ENCODE measurements at places on chromosomes 5 and 9.
A peak's percentile ranks its signal among the peaks of the same experiment; 100 is the strongest.

DNA sequence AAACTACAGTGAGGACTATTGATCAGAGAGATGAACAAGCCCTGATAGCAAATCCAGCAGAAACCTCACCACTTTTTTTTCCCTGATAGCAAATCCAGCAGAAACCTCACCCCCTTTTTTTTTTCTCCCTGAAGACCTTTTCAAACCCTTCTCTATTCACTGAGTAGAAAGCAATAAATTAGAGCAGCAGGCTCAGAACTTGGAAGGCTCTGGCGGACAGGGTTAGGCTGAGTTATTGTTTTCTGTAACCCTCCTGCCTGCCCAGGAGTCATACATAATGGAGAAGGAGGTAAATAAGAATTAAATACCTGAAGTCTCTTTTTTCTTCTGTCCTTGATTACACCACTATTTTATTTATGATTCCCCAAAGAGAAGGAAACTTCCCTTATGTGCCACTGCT lies 136.3 kb upstream of the SNX2 start:
- DNase-seq = no peak

DNA sequence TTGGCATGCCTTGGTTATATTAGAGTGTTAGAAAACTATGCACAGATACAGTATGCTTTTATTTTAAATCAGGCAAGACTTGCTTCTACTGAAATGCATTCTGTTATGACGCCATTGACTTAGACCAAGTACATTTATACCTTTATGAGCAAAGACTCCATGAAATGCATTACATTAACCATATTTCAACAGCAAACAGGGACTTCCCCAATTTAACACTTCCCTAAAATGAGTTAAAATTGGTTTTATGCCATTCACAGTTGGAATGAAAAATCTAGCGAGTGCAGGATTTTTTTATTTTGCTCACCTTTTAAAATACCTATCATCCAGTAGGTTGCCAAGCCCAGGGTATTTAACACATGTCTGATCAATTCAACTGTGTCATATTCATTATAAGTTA lies 272.1 kb upstream of the IZUMO3 start:
- no peak for DNase-seq

DNA sequence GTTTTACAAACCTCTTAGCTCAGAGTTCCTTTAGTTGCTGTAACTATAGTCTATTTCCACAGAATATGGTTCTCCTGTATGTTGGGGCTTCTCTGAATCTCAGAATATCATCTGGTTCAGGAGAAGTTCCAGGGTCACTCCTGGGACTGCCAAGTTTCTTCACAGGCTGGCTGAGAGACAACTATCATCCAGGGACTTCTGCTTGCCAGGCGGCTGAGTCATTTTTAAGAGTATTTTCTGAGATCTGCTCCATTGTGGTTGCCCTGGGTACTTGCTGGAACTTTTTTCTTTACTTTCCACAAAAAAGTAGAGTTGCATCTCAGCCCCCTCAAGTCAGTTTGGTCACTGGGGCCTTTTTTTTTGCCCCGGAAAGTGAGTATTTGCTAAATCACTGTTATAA lies 566.5 kb downstream of the LRRC70 start:
- DNase-seq = no peak

- no peak for DNase-seq
These were observed 397.6 kb downstream of the SPOCK1 start for GRCh38 chr5:137101544-137101943.

DNA sequence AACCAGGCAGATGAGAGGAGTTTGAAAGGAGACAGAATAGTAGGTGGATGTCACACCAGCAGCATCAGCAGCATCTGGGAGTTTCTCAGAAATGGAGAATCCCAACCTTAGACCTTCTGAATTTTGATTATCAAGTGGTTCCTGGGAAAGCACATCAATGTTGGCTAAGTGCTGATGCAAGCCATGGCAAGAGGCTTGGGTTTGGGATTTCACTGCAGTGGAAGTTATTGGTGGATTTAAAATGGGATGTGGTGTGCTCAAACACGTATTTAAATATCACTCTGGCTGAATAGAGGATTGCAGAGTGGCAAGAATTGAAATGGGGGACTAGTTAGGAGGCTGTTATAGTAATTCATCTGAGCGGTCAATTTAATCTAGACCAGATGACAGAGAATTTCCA lies 387.8 kb upstream of the WWC1 start:
- DNase-seq = no peak

- no peak for DNase-seq
These were observed 39.0 kb downstream of the DDX31 start for GRCh38 chr9:132630811-132631210.

GRCh38 chr5:170302653-170303501 lies 5.3 kb upstream of the LCP2 start:
- DNase-seq = peak; percentile 40

GRCh38 chr9:74573640-74574191 lies 76.6 kb downstream of the RORB start:
- DNase-seq = no peak

- no peak for DNase-seq
These were observed 16.2 kb downstream of the ROPN1L start for GRCh38 chr5:10457682-10458574.

GRCh38 chr9:15522130-15522755 lies 11.5 kb upstream of the PSIP1 start:
- no peak for DNase-seq

DNA sequence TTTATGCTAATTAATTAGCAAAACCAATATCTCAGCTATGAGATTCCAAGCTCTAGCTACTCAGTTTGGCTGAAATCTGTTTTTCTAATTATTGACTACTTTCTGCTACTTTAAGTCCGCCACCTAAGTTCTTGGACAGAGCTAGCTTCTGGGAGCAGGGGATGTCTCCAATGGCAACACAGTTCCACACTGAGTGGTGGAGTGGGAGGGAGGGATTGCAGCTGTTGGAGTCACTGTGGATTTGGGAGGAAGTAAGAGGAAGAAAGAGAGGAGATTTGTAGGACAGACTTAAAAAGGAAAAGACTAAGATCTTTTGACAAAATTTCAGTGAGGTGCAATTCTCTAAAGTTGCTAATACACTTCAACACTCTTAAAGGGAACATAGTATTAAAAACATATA lies 450.8 kb downstream of the NFIB start:
- DNase-seq = no peak

GRCh38 chr5:114361724-114362196 lies at the start of gene KCNN2:
Gene KCNN2 (plus strand): TSS chr5:114362070. CDS start chr5:114362140, 70 bp downstream.
- DNase-seq = peak; percentile 11

- no peak for DNase-seq
These were observed 2.9 kb upstream of the LURAP1L start for GRCh38 chr9:12771891-12772290.

GRCh38 chr9:347667-348292 lies 133.1 kb downstream of the DOCK8 start:
- DNase-seq = no peak

- no peak for DNase-seq
These were observed 59.1 kb upstream of the FBXW11 start for GRCh38 chr5:172065431-172066065.

DNA sequence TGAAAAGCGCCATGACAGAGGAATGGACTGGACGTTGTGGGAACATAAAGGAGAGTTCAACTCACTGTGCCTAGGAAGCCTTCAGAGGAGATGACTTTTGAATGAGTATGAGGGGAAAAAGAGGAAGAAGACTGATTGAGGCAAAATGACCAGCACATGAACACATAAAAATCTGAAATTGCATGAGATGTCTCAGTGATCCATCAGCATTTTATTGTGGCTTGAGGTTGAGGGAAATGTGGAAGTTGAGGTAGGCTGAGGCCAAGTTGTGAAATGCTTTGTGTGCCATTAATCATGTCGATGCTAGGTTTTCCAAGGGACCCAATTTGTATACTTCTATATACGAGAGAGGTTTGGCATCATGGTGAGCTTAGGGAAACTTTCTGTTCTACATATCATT lies 140.9 kb upstream of the TLX3 start:
- no peak for DNase-seq

- no peak for DNase-seq
These were observed 32.0 kb upstream of the DMRT2 start for GRCh38 chr9:1018121-1018520.

GRCh38 chr5:121182788-121183490 lies 668.7 kb upstream of the FTMT start:
- DNase-seq = no peak

DNA sequence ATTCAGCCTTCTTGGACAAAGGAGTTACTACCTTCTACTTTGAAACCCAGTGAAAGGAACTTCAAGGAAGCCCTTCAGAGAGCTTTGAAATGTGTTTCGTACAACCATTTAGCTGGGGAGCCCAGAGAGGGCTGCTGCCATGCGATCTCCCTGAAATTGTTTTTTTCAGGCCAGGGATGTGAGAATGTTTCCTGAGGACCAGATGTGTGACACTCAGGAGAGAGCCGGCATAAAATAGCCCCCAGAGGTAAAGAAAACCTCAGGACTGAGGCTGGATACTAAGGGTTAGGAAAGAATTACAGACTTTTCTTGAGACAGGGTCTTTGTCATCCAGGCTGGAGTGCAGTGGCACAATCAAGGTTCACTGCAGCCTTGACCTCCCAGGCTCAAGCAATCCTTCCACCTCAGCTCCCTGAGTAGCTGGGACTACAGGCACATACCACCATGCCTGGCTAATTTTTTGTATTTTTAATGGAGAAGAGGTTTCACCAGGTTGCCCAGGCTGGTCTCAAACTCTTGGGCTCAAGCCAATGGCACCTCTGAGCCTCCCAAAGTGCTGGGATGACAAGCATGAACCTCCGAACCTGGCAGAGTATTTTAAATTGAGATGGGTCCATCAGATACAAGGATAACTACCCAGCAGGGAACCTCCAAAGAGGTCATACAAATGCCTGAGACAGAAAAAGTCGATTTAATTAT lies 8.4 kb downstream of the RPL37 start:
- DNase-seq = no peak

DNA sequence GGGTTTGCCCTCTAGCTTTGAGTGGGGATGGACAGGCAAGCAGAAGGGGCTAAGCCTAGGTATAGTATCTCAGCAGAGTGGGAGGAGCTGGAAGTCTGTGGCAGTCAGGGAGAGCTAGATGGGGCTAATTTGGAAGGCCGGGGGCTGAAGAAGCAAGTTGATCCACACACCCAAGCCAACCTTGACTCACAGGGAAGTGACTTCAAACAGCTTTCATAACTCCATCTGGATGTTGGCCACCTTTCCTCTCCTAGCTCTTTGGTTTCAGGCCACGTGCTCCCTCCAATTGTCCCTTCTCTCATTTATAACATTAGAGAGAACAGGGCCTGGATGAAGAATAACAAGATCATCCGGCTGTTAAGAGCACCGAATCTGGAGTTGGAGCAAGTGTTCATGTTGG lies 36.8 kb downstream of the EGR1 start:
- no peak for DNase-seq

Measured in activated T-cell treated with anti-CD3 and anti-CD28 coated beads for 48 hours (primary cell).